B cell (primary cell): ENCODE measurements at places on chromosomes 5 and 9. TPM values are rescaled to one million over a fixed set of nuclear protein-coding genes. Genes with fewer than 3 reads are reported as not detected.

Gene CDC20B
- polyA plus RNA-seq = 0.09 TPM in 1 of 2 replicates, not detected in the other

Gene PCDHB11
- polyA plus RNA-seq = not detected in 2 replicates

Gene FUT7
- polyA plus RNA-seq = 2.6 and 7.3 TPM in 2 replicates

Gene CCL28
- 18.7 and 21.2 TPM in 2 replicates for polyA plus RNA-seq

Gene OR13C4
- not detected in 2 replicates for polyA plus RNA-seq

Gene MRPS2
- 38.4 and 55.1 TPM in 2 replicates for polyA plus RNA-seq

Gene CCL19
- 0.26 TPM in 1 of 2 replicates, not detected in the other for polyA plus RNA-seq

Gene TRIM41
- 28.4 and 32.6 TPM in 2 replicates for polyA plus RNA-seq

Gene SPAG8
- polyA plus RNA-seq = 1.6 and 2.0 TPM in 2 replicates

Gene CXXC5
- 92.9 and 126 TPM in 2 replicates for polyA plus RNA-seq

Gene DBH
- polyA plus RNA-seq = not detected in 2 replicates

Gene PCAT7
- not detected in 2 replicates for polyA plus RNA-seq

Gene ARHGEF39
- polyA plus RNA-seq = 0.35 and 0.40 TPM in 2 replicates

Gene KIF4B
- polyA plus RNA-seq = not detected in 2 replicates

Gene KCNV2
- not detected in 2 replicates for polyA plus RNA-seq

Gene C5orf15
- polyA plus RNA-seq = 22.7 and 38.9 TPM in 2 replicates

Gene SVEP1
- polyA plus RNA-seq = not detected in 2 replicates

Gene SURF6
- polyA plus RNA-seq = 14.7 and 24.4 TPM in 2 replicates

Gene TNIP1
- 108 and 110 TPM in 2 replicates for polyA plus RNA-seq

Gene SPATA31A3
- not detected in 2 replicates for polyA plus RNA-seq

Gene NME5
- not detected in 2 replicates for polyA plus RNA-seq
